ENCODE measurements at places on chromosomes 6 and 20.
A peak's percentile ranks its signal among the peaks of the same experiment; 100 is the strongest.

GRCh38 chr6:54135665-54136369 is 24.6 kb downstream of the MLIP start:
- DNase-seq = no peak

GRCh38 chr20:53990768-53991450 is 79.5 kb downstream of the BCAS1 start:
- no peak for DNase-seq

GRCh38 chr6:144811140-144811539 is 526.0 kb downstream of the UTRN start:
- DNase-seq = no peak

GRCh38 chr6:32081168-32081990 is 27.8 kb downstream of the TNXB start:
- DNase-seq = no peak

DNA sequence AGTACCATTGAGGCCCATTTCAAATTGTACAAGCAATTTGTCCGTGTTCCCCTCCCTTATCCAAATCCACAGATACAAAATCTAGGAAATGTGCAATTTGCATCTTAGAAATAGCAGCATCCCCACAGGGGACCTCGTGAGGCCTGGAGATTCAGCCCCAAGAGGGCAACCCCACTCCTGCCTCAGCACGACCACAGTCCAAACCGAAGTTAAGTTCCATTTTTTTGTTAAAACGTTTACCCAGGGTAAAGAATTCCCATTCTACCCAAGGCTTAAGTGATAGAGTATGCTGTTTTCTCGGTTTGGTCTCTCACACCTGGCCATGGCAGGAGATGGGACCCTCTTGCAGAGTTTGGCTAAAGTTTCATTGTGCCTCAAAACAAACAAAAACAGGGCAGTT is 41.2 kb downstream of the PLCG1 start:
- DNase-seq = no peak

- no peak for DNase-seq
Measured at GRCh38 chr6:169963581-169964297, 212.3 kb downstream of the ERMARD start.

- no peak for DNase-seq
Measured at GRCh38 chr6:35043381-35044130, 97.6 kb downstream of the TCP11 start.

- no peak for DNase-seq
Measured at GRCh38 chr6:112348334-112348874, 1.3 kb downstream of the RFPL4B start.

DNA sequence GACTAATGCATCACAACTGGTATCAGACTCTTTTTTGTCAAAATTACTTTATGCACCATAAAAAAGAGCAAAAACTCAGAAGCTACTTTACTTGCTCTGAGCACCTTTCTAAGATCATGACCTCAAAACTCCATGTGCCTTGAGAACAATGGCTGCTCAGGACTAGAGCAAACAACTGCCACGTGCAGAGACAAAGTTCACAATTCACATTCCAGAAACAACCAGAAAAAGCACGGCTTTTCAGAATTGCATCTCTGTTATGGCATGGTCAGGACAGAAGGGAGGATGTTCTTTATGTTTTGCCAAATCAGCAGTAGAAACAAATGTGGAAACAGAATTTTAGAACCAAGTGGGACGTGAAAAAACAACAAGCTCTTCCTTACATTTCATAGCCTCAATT is 70.5 kb downstream of the CNKSR3 start:
- DNase-seq = no peak

- DNase-seq = no peak
Measured at GRCh38 chr6:89299466-89299850, 15.6 kb downstream of the GABRR2 start.

DNA sequence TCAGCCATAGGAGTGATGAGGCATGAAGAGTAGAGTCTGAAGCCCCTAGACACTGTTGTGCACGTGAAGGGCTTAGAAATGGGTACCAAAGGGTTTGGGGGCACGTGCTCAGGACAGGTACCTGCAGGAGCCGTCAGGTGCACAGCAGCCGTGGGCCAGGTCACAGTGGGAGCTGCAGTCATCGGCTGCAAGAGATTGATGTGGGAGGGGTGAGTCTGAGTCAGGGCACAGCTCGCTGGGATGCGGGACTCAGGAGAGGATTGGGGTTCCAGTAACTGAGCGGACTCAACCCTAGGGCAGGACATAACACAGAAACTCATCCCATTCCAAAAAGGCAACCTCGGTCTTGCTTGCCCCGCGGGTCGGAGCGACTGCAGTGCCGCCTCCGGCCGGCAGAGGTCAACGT is 1.1 kb downstream of the DLK2 start:
- DNase-seq = peak; percentile 32

DNA sequence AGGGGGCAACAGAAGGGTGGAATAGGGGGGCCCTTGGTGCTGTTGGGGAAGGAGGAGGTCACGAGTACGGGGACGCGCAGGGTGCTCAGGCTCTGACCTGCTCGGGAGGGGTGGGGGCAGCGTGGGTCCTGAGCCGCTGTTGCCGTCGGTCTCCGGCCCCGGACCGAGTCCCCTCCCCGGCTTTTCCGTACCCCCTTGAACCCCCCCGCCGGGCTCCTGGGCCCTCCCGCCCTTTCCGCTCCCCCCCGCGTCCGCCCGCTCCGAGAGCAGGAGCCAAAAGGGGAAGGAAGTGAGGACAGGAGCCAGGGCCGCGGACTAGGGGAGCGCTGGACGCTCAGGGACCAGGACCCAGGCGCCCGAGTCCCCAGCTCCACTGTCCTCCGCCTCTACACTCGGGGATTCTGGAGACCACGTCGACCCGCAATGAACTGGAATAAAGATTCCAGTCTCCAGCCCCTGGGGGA is at the start of gene RGL2:
TSS of gene RGL2 (minus strand) at position 170 of the 464 bp plus-strand sequence. CDS start 332 bp downstream, outside the sequence.
- peak; percentile 56 for DNase-seq

DNA sequence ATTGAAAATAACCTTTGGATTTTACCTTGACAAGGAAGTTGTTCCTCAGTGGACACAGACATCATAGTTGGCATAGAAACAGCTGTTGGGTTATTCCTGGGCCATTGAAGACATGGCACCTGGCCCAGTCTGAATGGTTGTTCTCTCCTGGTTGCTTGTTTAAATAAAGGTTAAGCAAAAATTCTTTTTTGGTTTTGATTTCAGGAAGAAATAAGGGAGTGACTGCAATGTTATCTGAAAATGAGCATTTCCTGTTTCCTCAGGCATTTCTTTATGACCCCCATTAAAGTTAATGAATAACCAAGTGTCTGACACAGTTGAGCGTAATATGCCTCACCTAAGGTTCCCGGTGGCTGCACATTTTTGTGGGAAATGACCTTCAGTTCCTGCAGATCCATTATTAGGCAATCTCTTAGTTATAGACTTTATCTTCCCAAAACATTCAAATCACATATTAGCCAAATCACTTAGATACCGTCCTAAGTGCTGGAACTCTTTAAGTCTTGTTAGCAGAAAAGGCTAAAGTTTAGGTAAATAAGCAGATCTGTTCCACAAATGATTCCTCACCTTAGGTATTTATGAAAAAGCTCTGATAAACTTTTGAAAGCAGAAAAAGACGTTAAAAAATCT is 648.7 kb upstream of the FLRT3 start:
- DNase-seq = no peak

DNA sequence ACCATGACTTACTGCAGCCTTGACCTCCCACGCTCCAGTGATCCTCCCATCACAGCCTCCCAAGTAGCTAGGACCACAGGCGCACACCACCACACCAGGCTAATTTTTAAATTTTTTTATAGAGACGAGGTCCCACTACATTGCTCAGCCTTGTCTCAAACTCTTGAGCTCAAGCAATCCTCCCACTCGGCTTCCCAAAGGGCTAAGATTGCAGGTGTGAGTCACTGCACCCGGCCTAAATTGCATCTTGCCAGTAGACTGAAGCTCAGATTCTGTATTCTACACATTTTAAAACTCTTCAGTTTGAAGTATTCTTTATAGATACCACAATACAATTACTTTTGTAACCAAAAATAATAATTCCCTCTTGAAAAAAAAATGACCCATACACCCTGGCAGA is 11.4 kb downstream of the NUDT3 start:
- DNase-seq = no peak

- no peak for DNase-seq
Measured at GRCh38 chr6:133820208-133820607, 68.7 kb upstream of the TCF21 start.

DNA sequence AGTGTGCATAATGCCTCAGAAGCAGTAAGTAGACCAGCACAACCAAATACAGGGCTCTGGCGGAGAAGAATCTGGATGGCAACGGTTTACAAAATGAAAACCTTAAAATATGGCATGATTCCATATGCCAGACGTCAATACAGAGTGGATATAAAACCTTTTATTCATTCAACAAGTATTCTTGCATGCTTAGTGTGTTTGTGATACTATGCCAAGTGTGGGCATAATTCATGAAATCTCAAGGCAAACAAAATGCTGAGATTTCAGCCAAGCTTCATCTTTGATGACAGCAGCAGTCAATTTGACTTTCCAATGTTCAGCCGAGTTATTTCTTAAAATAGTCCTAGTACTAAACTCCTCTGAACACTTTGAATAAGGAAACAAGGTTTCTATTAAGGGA is 119.4 kb downstream of the CD24 start:
- DNase-seq = no peak

GRCh38 chr20:15265581-15266309 is 928.3 kb upstream of the FLRT3 start:
- no peak for DNase-seq

DNA sequence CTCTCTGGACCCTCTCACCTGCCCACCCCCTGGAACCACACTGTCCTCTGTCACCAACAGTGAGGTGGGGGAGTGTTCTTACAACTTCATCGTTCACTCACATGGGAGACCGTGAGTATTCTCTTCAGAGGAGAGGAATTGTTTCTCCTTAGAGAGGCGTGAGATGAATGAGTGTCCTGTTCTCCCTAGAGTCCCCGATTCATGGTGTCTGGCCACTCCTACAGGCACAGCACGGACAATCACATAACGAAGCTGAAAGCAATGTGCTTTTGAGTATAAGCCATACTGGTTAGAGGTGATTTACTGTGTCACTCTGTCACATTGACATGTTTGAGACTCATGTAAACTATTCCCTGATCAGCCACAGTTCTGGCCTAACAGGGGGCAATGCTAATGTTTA is 54.6 kb downstream of the FOXC1 start:
- no peak for DNase-seq

GRCh38 chr20:48791014-48791413 is 36.8 kb downstream of the PREX1 start:
- no peak for DNase-seq

DNA sequence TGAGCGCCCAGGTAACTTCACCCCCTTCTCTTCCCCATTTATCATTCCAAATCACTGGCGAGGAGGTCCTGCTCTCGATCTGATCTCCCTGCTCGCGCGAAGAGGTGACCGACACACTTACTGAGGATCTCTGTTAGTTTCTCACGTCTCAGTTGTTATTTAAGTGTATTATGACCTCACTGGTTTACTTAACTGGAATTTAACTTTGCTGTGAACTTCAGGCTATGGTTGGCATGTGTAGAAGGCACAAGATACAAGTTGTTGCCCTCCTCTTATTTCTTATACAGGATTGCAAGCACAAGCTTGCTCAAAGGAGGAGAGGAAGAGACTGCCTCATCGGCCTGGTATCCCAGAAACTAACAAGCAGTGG is 1.2 kb downstream of the RNF217 start:
- no peak for DNase-seq

- DNase-seq = no peak
Measured at GRCh38 chr20:54091120-54091480, 20.7 kb upstream of the BCAS1 start.

- no peak for DNase-seq
Measured at GRCh38 chr6:108368431-108369030, 73.7 kb downstream of the AFG1L start.

DNA sequence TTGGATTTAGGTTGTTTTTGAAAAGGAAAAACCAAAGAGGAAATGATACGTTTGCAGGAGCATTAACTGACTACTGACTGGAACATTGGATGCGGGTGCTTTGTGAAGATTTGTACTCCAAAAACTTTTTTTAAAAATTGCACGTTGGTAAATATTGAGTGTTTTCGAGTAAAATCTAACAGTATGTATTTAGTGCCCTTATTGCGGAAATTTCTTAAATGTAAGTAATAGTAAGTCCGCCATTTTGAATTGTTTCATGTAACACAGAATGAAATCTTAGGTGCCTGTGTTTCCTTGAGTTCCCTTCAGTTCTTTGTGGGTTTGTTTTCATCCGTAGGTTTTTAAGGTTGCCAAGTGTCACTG is 15.2 kb upstream of the LIN28B start:
- DNase-seq = no peak

DNA sequence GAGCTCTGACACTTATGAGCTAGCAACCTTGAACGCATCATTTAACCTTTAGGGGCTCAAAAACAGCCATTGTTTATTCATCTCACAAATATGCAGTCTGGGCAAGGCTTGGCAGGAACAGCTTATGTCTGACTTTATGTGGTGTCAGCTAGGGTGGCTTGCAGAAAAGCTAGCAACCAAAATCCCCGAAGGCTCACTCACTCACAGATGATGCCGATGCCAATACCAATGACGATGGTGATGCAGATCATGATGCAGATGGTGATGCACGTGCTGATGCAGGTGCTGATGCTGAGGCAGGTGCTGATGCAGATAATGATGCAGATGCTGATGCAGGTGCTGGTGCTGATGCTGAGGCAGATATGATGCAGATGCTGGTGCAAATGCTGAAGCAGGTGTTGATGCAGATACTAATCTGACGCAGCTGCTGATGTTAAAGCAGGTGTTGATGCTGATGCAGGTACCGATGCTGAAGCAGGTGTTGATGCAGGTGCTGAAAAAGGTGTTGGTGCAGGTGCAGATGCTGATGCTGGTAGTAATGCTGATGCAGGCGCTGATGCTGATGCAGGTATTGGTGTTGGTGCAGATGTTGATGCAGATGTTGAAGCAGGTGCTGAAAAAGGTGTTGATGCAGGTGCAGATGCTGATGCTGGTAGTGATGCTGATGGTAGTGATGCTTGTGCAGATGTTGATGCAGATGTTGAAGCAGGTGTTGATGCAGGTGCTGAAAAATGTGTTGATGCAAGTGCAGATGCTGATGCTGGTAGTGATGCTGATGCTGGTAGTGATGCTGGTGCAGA is 195.6 kb downstream of the NFATC2 start:
- DNase-seq = no peak

DNA sequence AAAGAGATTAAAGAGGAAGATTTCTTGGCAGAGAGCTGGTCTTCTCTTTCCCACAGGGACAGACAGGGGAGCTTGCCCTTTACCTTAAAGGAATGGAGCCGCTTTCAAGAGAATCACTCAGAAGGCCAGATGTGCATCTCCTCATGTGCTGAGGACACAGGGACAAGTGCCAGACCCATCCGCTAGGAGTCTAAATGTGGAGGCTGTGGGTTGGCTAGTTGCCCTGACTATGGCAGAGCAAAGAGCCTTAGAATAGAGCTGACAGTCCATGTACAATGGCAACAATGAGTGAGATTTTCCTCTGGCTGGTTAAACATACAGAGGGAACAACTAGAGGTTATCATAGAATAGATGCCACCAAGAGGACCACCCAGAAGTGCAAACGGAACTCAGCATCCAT is 7.3 kb upstream of the DOK5 start:
- no peak for DNase-seq

GRCh38 chr6:2731281-2731909 is 19.3 kb downstream of the MYLK4 start:
- no peak for DNase-seq

GRCh38 chr6:9564021-9564420 is 850.9 kb downstream of the TFAP2A start:
- DNase-seq = no peak

GRCh38 chr6:90656325-90656724 is 69.5 kb upstream of the MAP3K7 start:
- no peak for DNase-seq

GRCh38 chr6:34324738-34325444 is 67.6 kb downstream of the NUDT3 start:
- no peak for DNase-seq

Data from T-helper 22 cell (primary cell).